Bone marrow (tissue), 2 donors: ENCODE measurements at places on chromosomes 4 and X.

DNA sequence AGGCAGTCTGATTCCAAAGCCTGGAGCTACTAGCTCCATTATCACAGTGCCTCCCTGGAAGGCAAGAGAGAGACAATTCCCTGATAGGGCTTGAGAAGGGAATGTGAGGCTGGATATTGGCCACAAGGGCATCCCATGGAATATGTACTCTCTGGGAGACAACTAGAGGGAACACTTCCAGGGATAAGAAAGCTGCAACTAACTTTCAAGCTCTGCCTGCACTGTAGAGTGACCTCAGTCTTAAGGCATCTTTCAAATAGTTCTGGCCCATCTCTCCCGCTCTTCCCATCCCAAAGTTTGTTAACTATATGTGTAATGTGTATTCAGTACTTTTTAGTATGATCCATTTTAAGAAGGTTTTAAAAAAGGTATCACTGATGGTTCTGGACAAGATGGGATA is 13.1 kb upstream of the RNF212 start:
- DNase-seq = no peak

- no peak for DNase-seq
These were observed 292.5 kb downstream of the USP46 start for GRCh38 chr4:52366621-52367020.

- peak; percentile 6 for DNase-seq
These were observed 8.3 kb upstream of the DAPP1 start for GRCh38 chr4:99808260-99808857.

DNA sequence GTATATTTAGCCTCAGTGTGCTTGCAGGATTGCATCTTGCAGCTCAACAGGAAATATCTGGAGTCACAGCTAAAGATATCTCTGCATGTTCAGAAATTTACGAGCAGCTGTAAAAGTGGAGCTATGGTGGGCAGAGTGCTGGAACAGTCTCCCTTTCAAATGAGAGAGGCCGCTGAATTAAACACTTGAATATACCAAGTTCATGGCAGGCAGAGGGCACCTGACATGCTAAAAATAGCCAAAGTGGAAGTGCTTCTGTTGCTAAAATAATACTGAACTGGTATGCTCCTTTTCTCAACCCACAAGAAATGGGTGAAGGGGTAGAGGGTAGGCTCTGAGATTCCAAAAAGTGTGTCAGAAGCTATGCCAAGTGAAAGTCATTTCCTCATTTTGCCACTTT is 98.1 kb downstream of the MGST2 start:
- DNase-seq = no peak

GRCh38 chrX:98207947-98208346 is 1324.2 kb downstream of the RPA4 start:
- DNase-seq = no peak

DNA sequence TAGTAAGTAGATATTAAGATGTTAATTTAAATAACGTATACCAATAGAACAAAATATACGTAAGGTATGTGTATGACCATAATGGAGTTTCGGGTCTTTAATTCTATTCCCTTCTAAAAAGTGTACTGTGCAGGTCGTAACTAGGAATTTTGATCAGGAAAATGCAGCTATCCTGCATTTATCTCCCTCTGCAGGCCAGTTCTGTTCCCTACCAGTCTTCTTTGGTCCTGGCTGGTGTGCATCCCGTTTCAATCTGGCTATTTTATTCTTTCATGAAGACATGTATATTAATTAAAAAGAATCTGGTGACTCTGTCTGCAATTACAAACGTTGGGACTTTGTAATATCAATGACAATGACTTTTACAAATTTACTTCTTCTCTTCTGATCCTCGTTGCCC is 534.1 kb upstream of the AADAT start:
- DNase-seq = no peak

GRCh38 chrX:123756320-123756719 is 23.5 kb upstream of the THOC2 start:
- DNase-seq = no peak

DNA sequence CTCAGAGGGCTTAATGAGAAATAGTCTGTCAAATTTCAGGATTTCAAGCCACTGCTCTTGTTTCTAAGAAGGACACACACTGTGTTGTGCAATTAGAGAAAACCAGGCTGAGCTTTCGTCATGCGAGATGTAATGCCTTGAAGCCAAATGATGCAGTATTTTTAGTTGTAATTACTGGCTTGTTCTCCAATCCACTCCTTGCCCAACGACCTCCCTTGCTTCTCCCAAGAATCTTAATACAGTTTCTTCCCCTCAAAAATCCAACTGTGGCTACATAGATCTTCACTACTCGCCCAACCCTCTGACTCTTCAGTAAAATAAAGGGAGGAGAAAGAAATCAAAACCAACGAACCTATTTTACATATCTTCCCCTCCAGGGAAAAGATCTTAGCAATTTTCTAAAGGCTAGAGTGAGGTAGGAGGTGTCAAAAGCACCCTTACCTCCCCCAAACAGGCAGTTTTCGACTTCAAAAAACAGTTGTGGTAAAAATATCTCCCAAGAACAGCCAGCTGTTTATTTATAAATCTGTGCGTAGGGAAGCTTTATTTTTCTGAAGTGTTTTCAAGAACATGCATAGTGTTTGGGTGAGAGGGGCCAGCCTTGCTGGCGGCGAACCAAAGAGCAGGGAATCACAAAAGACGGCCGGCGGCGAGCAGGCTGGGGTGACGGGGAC is 68.7 kb downstream of the MGST2 start:
- no peak for DNase-seq

DNA sequence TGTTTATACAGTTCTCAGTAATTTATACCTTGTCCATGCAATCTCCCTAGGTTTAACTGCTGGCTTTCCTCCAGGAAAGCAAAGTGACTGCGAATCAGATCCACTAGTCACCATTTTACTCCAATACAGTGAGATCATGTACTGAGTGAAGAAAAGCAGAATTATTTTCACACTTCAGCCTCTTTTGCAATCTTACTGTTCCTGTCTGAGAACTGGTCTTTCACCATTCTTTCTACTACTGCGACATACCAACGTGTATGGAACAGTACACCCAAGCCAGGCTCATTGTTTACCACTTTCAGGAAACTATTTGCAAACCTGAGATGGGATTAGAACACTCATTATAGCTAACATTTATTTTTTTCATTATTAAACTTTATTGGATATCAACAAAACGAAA is 8.0 kb upstream of the MSL3 start:
- no peak for DNase-seq

GRCh38 chr4:90349636-90350035 is 222.4 kb downstream of the CCSER1 start:
- DNase-seq = no peak

DNA sequence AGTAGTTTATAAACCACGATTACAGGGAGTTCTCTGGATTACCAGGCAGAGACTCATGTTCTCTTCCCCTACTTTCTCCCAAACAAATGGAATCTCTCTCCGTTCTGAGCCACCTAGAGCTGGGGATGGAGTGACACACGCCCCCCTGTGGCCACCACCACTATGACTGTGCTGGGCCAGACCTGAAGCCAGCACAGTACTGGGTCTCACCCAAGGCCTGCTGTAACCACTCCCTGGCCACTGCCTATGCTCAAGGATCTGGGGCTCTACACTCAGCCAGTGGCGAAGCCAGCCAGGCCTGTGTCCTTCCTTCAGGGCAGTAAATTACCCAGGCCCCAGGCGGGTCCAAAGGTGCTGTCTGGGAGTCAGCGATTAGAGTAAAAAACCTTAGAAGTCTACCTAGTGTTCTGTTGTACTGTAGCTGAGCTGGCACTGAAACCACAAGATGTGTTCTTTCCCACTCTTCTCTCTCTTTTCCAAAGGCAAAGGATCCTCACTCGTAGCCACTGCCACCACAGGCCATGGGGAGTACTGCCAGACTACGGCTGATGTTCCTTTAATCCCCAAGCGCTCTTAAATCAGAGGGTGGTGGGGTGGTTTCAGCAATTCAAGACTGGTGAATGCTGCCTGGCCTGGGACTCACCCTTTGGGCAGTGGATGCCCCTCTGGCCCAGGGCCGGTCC is 412.2 kb upstream of the ARX start:
- DNase-seq = no peak

- peak; percentile 16 for DNase-seq
These were observed 78.4 kb upstream of the MAP3K15 start for GRCh38 chrX:19593690-19594089.

- DNase-seq = no peak
These were observed 1157.2 kb upstream of the ADGRL3 start for GRCh38 chr4:60042941-60043340.

- DNase-seq = no peak
These were observed 12.6 kb downstream of the CISD2 start for GRCh38 chr4:102881343-102881742.

- no peak for DNase-seq
These were observed 14.9 kb upstream of the LOC101059915 start for GRCh38 chrX:71652405-71652804.

DNA sequence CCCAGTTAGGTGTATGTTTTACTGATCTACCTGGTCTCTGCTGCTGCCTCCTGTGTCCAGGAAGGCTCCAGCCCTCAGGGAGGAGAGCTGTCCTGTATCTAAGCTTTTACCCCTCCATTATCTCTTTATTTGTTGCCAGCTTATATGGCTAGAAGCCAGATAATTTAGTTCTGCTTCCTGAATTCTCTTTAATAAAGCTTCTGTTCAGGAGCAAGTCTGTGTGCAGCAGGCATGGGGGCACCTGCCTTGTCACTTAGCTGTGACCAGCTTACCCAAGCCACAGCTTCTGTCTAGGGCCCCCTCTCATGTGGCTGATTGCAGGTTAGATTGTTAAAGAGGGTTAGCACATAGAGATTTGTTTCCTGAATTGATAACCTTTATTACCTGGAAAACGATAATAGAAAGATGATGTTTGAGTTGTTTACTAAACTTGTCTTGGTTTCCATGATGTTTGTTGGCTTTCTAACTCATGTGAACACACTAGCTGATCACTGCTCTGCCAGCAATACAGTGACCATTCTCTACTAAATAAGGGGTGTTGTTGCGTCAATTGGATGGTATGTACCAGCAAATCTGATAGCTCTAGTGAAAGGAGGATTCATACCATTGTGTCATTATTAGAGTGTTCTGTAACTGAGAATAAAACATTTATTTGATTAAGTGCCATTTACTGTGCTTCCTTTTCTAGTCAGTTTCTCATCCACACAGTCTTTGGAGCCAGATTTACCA is 189.8 kb upstream of the ANK2 start:
- DNase-seq = no peak

DNA sequence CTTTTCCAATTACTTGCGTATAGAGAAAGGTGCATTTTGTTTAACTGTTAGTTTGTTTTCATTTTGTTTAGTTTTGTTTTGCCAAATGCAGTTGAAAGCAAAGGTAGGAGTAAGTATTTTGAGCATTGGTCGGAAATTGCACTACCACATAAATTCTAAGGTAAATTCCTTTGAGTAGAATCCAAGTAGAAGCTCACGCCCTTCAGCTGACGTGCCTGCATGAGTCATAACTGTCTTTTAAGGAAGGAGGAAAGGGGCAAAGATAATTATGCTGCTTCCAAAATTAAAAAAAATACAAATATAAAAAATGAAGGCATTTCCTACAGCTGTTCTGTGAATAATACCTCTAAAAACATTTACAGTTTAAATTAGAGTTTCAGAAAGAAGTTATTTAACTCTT is 110.2 kb upstream of the MYOZ2 start:
- DNase-seq = no peak

DNA sequence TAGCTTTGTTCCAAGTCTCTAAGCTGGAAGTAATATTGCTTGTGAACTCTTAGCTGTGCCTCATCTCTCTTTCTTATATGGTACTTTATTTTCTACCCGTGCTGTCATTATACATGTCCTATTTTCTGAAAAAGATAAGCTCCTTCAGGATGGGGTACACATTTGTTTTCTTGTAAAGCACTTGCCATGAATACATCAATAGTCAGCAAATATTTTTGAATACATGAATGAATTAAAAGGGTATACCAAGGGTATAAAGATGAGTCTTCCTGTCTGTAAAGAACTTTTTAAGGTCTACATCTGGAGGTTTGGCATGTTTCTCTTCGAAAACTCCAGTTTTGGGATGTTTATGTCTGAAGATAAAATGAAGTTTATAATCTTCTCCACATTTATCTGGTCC is 26.7 kb downstream of the SCOC start:
- DNase-seq = no peak

DNA sequence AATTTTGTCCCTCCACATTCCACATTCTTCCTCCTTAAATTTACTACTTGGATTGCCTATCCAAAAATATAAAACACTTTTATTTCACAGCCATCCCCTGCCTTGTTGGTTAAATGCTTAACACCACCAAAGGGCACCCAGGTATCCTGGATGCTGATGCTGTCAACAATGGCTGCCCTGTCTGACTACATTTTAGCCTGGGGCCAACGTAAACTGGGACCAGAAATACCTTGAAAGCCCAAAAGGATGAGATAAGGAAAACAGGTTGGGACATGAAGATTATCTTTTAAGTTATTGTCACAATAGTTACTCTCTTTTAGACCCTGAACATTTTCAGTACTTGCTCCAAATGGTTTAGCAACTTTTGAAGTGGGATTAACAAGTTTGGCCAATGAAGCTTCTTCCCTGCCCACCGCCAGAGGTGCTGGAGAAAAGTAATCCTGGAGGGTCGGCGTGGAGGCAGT is 775 bp upstream of the YIPF6 start:
- DNase-seq = no peak

DNA sequence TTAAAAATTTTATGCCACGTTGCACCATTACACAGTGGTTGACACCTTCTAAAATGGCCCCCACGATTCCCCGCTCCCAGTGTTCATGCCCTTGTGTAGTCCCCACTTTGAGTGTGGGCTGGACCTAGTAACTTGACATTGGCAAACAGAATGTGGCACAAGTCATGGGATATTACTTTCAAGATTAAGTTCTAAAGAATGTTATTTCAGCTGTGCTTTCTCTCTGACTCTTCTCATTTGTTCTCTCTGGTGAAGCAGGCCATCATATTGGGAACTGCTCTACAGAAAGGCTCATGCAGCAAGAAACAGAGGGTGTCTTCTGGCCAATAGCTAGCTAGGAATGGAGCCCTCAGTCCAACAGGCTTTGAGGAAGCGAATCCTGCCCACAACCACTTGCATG is 67.1 kb downstream of the ATXN3L start:
- DNase-seq = no peak

GRCh38 chr4:52701207-52701606 is 42.1 kb upstream of the USP46 start:
- no peak for DNase-seq

- no peak for DNase-seq
These were observed 166.4 kb downstream of the PARM1 start for GRCh38 chr4:75099321-75099720.

DNA sequence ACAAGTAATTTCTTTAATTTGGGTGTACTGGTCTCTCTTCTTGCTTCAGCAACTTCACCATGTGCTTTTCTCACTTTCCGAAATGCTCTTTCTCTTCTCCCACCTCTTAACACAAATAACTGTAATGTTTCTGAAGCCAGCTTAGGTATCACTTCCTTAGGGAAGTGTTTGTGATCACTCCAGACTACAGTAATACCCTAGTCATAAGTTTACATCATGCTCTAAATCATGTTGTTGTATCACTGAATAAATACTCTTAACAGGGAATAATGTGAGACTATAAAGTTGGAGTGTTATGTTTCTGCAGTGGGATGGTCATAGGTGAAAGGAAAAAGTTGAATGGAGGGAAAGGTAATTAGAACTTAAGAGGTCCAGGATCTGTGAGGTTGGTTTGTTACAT is 712.3 kb downstream of the C4orf33 start:
- DNase-seq = no peak
